ENCODE measurements at places on chromosomes 12 and 14.

DNA sequence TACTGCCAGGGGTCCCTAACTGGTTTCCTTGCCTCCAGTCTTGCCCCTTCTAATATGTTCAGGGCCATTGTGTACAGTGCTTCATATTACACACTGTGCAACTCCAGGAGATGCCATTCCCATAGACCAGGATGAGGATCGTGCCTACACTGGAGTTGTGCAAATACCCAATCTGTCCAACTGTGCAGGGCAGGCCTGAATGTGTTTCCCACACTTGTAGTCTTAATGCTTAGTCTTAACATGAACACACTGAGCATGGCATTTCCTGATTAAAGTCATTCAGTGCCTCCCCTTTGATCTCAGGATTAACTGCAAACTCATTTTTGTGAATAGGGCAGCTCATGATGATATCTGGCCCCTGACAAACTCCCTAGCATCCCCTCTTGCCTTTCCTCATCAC, 165.5 kb downstream of the TTC8 start:
- no peak for DNase-seq

GRCh38 chr14:49362916-49363315, 223.3 kb downstream of the RPS29 start:
- no peak for DNase-seq

DNA sequence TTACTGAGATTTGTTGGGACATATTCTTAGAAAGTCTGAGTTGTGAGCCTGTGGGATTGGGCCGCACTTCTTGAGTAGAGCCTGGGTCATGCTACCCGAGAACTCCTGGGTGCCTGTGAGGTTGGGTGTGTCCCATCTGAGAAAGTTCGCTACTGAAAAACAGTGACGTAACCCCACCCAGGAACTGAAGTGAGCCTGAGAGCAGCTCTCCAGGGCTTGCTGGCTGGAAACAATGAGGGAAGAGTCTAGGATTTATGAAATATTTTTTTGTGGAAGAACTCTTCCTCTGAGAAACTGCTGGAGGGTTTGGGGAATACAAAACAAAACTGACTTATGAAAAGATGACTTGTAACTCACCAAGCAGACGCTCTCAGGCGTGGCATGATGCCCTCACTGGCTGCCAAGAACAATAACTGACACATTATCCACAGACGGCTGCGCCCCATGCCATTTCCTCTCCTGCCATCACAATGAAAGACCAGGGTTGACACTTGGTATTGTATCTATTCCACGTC, 69.2 kb downstream of the RASSF3 start:
- DNase-seq = peak; percentile 69

GRCh38 chr14:21300892-21301291, 21.0 kb downstream of the RPGRIP1 start:
- peak; percentile 31 for DNase-seq

- no peak for DNase-seq
These were observed 23.7 kb upstream of the CHST11 start for GRCh38 chr12:104433061-104433460.

GRCh38 chr12:132511516-132512196, 21.7 kb downstream of the FBRSL1 start:
- no peak for DNase-seq

DNA sequence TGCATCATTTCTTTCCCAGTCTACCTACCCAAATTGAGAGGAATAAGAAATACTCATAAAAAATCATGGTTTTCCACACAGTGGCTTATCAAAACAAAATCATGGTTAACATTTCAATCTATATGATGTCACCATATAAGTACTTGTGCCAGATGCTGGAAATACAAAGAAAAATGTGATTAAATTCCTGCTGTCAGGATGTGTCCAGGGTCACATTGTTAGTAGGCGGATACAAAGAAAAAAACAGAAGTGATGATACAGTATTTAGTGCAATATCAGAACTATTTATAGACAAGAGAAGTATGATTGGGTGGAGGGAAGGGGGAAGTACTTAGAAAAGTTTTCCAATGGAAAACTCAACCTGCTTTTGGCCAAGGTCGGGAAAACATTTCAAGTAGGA, 47.0 kb upstream of the OR6J1 start:
- DNase-seq = no peak

GRCh38 chr12:40241741-40242140, 16.9 kb downstream of the LRRK2 start:
- no peak for DNase-seq

Measured in activated CD8-positive, alpha-beta T cell treated with anti-CD3 and anti-CD28 coated beads, Interleukin-2, amount 10 ng/mL, durations not matched to agents 7 days and 5 days (primary cell).